Psoas muscle (tissue), 8 donors: ENCODE measurements at places on chromosomes 16 and 17. TPM values are rescaled to one million over a fixed set of nuclear protein-coding genes. Genes with fewer than 3 reads are reported as not detected.

DNA sequence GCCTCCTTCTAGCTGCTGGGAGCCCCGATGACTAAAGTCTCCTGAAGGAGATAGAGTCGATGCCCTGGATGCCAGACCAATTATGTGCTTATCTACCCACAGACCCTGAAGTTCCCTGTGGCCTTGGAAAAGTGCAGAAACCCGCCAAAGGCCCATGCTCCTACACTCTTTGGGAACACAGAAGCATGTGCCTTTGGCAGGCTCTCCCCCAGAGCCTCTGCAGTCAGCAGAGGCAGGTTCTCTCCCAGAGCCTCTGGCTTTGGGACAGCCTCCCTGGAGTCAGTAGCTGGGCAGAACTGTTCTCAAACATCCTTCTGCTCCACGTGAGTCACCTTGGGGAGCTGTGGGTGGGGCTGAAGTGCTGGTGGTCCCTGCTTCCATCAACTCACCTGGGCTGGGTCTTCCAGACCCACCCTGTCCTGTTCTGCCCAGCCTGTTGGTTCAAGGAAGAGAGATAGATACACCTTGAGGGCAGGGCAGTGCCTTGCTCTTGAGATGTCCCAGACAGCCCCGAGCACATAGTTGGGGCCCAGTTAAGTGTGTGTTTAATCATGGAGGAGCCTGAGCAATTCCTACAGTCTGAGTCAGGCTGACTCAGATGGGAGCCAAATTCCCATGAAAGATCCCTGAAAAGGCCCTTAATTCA is 3.2 kb upstream of the CDK5RAP3 start:
- no peak for DNase-seq

PRAC2 gene
- total RNA-seq, result not detected

DNA sequence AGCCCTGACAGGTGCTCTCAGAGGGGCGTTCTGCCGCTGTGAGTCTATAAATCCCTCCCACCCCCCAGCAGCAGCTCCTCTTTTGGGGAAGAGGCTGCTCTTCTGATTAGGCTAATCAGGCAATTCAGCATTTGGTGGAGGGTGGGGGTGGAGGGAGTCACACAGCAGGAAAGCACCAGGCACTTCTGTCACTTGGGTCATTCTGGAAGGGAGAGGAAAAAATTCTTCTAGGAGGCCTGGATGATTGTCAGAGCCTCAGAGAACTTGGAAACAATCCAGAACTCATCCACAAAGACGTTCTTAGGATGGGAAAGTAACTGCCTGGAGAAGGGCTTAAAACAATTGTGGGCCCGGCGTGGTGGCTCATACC is 7.3 kb upstream of the SSTR2 start:
- no peak for DNase-seq

- DNase-seq, result no peak
Observed at GRCh38 chr16:87043231-87044031, 273.8 kb downstream of the C16orf95 start.

- DNase-seq, result peak; percentile 90
Observed at GRCh38 chr16:85114909-85115567, 2.8 kb upstream of the CIBAR2 start.

CES3 gene
- total RNA-seq, result 15.2 TPM
